ENCODE measurements at places on chromosomes 7 and 10. TPM values are rescaled to one million over a fixed set of nuclear protein-coding genes. Genes with fewer than 3 reads are reported as not detected.

AKR1B1 gene
- total RNA-seq = 60.1 TPM

NME8 gene
- not detected for total RNA-seq

INSYN2A gene
- not detected for total RNA-seq

RSPH10B gene
- total RNA-seq = not detected

MUC3A gene
- total RNA-seq = not detected

CRYGN gene
- 0.99 TPM for total RNA-seq

GNAT3 gene
- total RNA-seq = not detected

PHYHIPL gene
- not detected for total RNA-seq

STAM gene
- total RNA-seq = 65.8 TPM

AGBL3 gene
- 2.4 TPM for total RNA-seq
